ENCODE measurements at places on chromosomes 2 and 18. TPM values are rescaled to one million over a fixed set of nuclear protein-coding genes. Genes with fewer than 3 reads are reported as not detected.

SLC19A3 gene
- 12.4 TPM for total RNA-seq

TSPYL6 gene
- total RNA-seq, result not detected

RNF152 gene
- 115 TPM for total RNA-seq

REG1B gene
- not detected for total RNA-seq

AGXT gene
- 1,548 TPM for total RNA-seq

FOXI3 gene
- total RNA-seq, result not detected

CUL3 gene
- total RNA-seq, result 37.4 TPM

VAMP8 gene
- total RNA-seq, result 50.8 TPM

PLGLB1 gene
- total RNA-seq, result 90.0 TPM

SKA1 gene
- 18.7 TPM for total RNA-seq

GNAL gene
- total RNA-seq, result 0.92 TPM

EML6 gene
- total RNA-seq, result 3.0 TPM

SGPP2 gene
- total RNA-seq, result not detected

DNA sequence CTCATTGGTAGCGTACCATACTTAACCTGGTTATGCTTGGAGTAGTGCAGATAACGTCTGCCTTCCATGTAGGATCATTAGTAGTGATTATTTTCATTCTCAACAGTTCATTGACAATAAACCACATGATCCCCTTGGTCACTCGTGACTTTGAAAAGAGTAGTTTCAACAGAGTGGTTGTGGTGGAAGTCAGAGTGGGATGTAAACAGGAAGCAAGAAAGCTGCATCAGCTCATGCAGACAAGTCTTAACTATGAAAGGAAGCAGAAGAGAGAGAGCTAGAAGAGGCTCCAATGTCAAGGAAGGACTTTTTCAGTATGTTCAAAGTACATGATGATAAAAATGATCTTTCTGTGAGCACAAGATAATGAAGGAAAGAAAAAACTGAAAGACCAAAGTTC lies 287.4 kb downstream of the MBD2 start:
- no peak for DNase-seq

- DNase-seq, result no peak
Observed at GRCh38 chr18:45540125-45540524, 75.2 kb upstream of the SLC14A2 start.

DNA sequence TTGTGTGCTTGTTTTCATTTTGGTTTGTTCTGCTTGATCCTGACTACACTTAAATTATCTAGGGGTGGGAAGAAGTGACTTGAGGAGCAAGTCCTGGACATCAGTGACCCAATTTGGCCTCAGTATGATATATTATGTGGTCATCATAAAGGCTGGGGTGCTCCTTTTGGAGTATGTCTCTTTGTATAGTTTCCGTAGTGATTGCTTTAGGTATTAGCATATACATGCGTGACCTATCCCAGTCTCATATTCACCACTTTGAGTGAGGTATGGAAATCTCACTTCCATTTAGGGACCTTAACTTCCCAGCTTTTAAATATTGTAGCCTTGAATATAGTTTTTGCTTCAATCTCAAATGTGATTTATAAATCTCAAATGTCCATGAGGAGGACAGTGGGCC lies 241.0 kb downstream of the PTGR3 start:
- no peak for DNase-seq

DNA sequence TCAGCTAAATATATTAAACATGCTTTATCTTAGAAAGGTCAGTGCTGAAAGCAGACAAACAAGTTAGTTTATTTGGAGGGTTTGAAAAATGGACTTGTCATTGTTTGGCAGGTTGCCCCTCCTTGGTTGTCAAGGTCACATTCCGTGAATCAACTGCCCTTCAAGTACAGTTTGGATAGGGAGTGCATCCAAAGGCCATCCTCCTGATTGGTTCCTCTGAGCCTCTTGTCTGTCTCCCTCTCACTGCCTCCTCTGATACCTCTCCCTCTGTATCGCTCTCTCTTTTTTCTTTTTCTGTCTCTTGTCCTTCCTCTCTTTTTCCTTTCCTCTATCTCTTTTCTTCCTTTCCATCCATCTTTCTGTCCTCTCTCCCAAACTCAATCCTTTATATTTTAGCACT lies 5.4 kb downstream of the ITGAV start:
- no peak for DNase-seq

DNA sequence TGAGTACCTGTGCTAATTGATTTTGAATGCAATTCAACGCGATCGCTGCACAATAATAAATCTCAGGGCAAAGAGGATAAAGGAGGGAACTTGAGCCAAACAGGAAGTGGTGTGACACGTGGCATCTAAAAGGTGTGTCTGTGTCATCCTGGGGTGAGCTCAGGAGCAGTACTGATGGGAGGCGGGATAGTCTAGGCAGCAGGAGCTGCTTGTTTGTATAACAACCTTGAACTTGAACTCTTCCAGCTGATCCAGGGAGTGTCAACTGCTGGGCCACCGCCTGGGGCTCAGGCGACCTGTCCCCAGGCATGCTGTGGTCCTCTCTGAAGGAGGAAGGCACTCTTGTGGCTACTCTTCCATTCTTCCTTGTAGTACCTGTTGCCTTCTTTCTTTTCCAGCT lies 61.2 kb downstream of the BOD1L2 start:
- no peak for DNase-seq

DNA sequence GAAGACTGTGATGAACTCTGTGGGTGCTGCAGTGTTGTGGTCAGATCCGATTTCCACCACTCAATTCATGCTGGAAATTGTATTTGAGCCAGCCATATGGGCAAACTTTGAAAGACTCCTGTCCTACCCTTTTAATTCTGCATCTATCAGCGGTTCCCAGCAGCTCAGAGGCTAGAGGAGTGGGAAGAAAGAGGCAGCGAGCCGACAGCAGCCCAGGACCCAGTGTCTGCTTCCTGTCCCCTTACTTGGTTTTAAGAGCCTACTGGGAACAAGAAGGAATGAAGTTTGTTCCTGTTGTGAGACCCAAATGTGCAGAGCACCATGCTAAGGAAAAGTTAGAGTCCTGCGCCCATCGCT lies 72.7 kb upstream of the FOSL2 start:
- DNase-seq, result no peak

- no peak for DNase-seq
Observed at GRCh38 chr2:124610141-124610540, 585.1 kb downstream of the CNTNAP5 start.

GRCh38 chr18:10194592-10194991 lies 259.8 kb upstream of the APCDD1 start:
- no peak for DNase-seq

DNA sequence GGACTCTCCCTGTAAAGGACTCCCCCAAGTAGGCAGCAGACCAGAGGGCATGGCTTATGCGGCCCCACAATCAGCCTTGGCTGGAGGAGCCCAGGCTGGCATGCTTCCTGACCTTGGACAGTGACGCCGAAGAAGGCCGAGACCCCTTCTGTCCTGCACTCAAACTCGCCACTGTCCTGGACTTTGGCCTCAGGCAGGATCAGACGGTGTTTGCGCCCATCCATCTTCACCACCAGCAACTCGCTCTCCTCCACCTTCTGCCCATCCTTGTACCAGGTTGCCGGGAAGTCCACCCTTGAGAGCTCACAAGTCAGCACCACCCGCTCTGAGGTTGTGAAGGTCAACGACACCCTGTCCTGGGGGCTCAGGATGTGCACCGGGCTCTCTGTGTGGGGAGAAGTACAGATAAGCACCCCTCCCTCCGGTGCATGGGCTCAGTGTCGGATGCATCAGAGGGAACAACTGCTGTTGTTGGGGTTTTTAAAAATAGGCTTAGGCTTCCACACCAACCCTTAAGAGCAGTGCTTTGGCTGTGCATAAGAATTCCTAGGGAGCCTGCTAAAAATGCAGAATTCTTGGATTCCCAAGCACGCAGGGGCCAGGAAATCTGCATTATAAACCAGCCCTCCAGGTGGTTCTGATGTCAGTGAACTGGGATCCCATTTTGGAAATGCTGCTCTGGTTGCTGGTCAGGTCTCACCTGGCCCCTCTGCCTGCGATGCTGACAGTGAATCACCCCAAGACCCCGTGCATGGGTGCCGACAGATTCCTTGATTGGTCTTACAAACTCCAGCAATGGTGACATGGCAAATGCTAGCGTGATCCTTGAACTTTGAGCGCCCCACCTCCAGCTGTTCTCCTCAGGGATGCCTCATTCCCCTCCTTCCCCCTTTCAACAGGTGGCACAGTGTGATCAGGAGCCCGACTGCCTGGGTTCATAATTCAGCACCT lies 5.9 kb downstream of the OBSL1 start:
- no peak for DNase-seq

- no peak for DNase-seq
Observed at GRCh38 chr2:220334210-220334609, 706.8 kb downstream of the SLC4A3 start.

DNA sequence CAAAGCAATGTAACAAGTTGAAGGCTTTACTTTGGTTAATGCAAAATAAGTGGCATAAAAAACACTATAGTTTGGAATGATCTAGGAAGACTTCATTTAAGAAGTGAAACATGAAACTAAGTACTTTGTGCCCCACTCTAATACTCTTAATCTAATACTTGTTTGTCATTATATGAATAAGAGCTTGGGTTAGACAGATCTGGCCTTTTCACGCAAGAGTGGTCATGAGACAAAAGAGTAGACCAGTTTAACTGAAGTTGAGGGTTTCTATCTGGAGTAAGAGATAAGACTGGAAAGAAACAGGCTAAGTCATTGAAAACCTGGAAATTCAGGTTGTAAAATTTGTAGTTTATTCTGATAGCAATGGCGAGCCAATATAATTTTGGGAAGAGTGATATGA lies 2.8 kb downstream of the SLC30A6 start:
- DNase-seq, result no peak

GRCh38 chr18:63155910-63156773 lies 163.4 kb downstream of the BCL2 start:
- DNase-seq, result no peak

DNA sequence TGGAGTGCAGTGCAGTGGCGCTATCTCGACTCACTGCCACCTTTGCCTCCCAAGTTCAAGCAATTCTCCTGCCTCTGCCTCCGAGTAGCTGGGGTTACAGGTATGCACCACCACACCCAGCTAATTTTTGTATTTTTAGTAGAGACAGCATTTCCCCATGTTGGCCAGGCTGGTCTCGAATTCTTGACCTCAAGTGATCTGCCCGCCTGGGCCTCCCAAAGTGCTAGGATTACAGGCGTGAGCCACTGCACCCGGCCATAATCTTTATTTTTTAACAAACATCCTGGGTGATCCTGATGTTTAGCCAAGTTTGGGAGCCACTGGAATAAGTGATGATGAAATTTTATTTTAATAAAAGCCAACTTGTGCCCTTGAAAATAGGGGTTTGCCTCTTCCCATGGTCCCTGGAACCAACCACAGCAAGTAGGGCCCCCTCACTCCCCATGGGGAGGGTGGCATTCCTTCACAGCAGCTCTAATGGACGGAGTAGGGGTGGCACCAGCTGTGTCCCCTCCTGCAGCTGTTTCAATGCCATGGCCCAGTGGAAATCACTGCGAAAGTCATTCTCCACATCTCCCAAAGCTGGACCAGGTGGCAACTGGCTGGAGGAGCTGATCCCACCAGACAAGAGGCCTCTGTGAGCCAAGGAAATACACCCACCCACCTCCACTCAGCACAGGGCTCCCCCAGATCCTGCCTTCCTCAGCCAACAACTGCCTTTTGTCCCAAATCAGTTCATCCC lies 194.8 kb downstream of the ZFP36L2 start:
- DNase-seq, result no peak

DNA sequence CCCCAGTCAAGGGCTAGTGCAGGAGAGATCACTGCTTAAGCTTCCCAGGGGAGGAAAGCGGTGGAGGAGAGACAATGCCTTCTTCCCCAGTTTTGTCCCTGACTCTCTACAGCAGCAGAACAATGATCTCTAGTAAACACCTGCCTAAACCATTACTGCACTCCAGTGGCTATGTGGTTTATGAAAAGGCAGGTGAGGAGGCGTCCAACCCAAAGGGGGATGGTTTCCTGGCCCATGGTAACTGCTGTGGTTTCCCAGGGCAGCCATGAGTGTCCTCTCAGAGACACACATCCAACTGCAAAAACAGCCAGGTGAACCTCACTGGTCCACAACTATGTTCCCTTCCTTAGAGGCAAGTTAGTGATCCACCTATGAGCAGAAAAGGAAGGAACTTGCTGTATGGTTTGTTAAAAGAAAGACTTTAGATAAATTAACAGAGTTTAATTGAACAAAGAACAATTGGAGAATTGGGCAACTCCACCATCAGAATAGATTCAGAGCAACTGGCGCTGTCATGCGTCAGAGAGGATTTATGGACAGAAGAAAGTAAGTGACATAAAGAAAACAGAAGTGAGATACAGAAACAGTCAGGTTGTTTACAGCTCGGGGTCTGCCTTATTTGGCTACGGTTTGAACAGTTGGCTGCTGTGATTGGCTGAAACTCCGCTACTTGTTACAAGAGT lies 4.8 kb upstream of the TTC39C start:
- DNase-seq, result no peak

GRCh38 chr2:149134335-149134923 lies 95.9 kb downstream of the LYPD6B start:
- DNase-seq, result no peak

GRCh38 chr2:36734304-36734703 lies 37.8 kb downstream of the VIT start:
- no peak for DNase-seq

DNA sequence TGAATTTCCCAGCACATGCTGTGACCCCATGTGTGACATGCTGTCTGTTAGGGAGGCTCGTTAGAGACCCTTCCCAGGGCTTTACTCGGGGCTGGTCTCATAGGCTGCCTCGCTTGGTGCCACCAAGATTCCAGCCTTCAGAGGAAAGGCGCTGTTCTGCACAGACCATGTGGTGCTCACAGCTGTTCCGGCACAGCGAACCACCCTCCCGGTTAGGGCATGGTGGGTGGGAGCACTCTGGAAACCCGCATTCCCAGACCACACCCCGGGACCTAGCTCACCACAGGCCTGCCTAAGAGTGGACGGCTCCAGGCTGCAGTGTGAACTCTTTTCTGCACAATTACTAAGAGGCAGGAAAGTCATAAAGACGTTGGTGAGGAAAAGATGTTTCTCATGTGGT lies 112.0 kb downstream of the MBP start:
- no peak for DNase-seq

DNA sequence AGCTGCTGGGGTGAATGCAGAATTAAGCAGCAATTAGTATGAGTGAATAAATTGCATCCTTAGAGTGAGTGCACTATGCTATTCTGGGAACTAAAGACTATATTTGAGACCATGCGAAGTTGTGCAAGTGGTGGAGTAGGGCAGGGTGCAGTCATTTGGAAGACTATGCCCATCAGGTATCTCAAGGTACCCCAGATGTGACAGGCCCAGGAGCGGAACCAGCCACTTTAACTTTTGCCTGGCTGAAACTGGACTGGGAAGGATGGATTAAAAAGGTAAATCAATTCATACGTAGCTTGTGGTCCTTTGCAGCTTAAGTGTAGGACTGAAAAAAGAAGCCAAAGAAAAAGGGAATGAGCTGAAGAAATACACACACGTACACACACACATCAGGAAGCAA lies 1.7 kb downstream of the KYNU start:
- DNase-seq, result no peak

GRCh38 chr2:232075080-232075479 lies 113.6 kb downstream of the DIS3L2 start:
- DNase-seq, result no peak

DNA sequence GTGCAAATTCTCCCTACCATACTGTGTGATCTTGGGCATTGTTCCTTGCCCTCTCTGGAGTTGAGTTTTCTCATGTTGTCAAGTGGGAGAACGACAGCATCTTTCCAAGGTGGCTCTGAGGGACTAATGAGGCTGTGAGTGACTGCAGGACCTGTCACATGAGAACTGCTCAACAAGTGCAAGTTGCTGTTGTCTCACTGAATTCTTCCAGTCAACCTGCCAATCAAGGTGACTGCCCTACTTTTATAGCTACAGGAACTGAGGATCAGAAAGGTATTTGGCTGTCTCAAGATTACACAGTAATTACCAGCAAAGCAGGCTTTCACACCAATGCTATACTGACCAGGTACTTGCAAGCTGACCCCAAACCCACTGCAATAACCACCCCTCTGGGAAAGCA lies 137.6 kb downstream of the MTCL1 start:
- DNase-seq, result no peak
